Neural progenitor cell (in vitro differentiated cells): ENCODE measurements at places on chromosomes 7 and 10.

DNA sequence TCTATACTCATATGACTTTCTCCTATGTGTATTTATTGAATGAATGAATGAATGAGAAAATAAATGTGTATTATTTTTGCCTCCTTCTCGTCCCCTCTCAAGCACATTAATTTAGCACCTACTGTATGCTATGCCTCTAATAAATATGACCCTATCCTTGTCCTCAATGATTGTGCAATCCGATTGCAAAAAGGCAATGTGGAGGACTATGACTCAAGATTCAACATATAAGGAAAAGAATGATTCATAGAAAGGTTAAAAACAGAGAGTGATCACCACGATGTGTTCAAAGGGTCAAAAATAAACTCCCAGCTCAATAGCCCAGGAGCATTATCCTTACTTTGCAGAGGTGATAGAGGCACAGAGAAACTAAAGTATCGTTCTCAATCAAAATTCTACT lies 322.8 kb upstream of the SORCS1 start:
- DNase-seq = no peak

- no peak for DNase-seq
Observed at GRCh38 chr7:156897673-156898072, 4.7 kb upstream of the LMBR1 start.

DNA sequence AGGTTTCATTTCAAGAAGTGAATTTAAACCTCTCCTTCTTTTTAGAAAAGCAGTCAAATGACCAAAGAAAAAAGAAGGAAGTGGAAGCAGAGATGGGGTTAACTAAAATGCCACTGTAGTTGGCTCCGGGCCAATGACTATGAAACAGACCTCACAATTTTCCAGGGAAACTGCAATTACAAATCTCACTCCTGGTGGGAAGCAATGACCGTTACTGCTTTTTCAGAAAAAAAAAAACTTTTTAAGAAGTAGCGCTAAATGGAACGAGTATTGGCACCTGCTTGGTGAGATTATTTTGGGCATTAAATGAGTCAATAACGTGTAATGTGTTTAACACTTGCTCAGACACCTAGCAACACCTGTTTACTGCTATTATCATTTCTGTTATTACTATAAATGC lies 1.2 kb downstream of the SFRP4 start:
- no peak for DNase-seq

DNA sequence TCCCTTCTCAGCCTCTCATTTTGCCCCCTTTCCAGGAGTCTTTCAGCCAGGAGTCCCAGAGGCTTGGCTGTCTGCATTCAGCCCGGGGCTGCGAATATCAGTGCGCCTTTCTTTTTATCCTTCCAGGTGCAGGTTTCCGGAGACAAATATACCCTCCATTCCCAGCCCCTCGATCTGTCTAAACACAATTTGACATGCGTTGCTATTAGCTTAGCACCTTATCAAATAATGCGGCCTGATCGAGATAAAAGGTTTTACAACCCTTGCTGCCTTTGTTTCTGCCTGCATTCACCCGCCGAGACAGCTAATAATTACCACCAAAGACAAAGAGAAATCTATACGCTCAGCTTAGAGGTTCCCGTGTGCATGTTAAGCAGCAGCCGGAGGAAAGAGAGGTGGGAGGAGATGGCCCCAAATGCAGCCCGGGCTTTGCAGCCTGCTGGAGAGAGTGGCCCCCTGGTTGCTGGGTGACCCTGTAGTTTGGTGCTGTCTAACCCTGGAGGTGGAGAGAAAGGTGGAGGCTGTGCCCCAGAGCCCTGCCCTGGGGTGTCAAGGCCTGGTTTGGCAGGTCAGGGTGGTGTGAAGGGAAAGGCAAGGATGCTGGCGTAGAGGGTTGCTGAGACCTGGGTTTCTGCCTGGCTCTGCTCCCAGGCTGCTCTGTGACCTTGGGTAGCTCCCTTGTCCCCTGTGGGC lies 185.3 kb downstream of the RPS24 start:
- DNase-seq = no peak

DNA sequence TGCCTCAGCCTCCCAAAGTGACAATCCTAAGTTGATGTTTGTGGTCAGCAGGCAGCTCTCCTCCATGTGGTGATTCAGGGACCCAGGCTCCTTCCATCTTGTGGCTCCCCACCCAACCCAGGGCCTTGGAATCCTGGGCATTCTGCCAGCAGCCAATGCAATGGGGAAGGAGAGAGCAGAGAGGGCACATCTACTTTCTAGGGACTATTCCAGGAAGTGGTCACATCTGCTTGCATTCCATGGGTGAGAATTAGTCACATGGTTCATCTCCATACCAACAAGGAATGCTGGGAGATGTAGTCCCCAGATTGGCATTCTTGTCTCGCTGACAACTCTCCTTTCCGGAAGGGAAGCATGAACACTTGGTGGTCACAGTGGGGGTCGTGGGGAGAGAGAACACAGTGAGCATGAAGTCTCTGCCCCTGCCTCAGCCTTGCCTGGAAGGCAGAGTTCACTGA lies 9.9 kb upstream of the SRRM3 start:
- DNase-seq = peak; percentile 67

DNA sequence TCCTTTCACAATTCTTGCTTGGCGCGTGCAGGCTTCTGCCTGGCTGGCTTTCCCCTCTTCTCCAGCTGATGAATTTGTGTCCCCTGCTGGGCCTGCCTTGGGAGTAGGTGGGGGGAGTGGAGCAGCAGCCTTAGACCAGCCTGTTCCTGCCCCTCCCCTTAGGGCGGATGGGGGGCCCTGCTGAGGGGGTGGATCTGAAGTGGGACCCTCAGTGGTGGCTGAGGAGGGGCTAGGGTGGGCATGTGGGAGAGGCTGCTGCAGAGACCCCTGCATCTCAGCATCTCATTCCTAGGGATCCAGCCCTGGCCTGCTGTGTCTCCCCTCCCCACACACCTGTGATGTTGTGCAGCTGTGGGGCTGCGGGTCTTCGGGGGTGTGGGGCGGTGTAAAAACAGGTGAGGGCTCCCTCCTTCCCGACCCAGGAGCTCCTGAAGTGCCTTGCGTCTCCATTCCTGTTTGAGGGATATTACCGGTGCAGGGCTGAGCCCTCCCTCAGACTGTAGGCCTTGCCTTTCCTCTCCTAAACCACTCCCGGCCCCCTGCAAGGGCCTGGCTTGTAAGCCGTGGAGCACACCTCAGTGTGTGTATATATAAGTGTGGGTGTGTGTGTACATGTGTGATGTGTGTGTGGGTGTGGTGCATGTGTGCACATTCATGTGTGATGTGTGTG lies 24.7 kb downstream of the ADCYAP1R1 start:
- no peak for DNase-seq

DNA sequence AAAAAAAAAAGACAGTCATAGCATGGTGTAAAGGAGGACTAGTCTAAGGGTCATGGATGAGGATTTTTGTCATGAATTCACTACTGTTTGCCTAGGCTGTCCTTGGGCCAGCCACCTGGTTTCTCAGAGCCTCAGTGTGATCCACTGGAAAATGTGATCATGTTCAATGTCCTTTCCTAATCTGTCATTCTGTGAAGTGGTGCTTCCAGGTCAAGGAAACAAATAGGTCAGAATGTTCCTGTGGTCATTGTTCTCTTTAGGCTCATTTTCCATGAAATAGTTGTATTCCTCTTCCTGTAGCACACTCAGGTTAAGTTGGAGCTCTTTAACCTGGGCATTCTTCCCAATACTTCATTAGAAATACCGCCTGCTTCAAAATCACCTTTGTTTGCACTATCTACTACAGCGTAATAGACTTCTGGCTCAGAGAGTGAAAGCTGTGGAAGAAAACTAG lies 16.5 kb downstream of the CD36 start:
- no peak for DNase-seq

DNA sequence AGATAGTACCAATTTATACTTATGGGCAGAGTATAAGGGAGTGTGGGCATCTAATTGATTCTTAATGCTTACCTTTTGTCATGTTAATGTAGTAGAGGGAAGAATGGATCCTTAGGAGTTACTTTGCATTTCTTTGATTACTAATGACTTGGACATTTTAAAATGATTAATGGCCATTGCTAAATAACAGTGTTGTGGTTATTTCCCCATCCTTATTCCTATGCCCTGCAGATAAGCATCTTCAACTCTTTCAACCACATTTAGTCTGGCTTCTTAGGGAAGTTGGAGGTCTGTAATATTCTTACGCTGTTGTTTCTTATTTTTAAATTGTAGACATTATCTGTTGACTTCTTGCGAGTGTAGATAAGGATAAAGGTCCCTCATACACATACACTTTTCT lies 37.2 kb downstream of the KAT6B start:
- DNase-seq = no peak

DNA sequence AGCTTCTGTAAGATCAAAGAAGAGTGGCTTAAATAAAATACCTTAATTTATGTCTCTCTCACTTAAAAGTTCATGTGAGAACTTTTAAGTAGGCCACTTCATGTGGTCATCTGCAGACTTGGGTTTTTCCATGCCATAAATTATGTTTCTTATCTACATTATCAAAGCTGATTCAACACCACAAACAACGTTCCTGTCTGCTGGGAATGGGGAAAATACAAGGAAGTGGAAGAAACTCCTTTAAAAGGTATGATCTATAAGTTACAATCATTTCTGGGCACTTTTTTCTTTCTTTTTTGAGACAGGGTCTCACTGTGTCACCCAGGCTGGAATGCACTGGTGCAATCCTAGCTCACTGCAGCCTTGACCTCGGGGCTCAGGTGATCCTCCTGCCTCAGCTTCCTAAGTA lies 16.9 kb upstream of the OTUD1 start:
- no peak for DNase-seq

DNA sequence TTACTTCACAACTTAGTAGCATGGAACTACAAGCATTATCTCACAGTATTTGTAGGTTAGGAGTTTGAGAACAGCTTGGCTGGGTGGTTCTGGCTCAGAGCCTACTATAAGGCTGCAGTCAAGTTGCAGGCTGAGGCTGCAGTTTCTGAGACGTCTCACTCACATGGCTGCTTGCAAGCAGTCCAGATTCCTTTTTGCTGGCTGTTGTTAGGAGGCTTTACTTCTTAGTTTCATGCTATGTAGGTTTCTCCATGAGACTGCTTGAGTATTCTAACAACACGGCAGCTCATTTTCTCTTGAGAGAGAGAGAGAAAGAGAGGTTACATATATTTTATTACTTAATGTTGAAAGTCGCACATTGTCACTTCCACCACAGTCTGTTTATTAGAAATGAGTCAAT lies 1073.9 kb downstream of the NXPH1 start:
- DNase-seq = peak; percentile 29

- no peak for DNase-seq
Observed at GRCh38 chr7:30660331-30661255, 21.7 kb downstream of the CRHR2 start.

GRCh38 chr7:157851501-157852067 lies 514.8 kb downstream of the DNAJB6 start:
- DNase-seq = peak; percentile 86

- DNase-seq = no peak
Observed at GRCh38 chr10:131553121-131553520, 241.6 kb upstream of the TCERG1L start.

DNA sequence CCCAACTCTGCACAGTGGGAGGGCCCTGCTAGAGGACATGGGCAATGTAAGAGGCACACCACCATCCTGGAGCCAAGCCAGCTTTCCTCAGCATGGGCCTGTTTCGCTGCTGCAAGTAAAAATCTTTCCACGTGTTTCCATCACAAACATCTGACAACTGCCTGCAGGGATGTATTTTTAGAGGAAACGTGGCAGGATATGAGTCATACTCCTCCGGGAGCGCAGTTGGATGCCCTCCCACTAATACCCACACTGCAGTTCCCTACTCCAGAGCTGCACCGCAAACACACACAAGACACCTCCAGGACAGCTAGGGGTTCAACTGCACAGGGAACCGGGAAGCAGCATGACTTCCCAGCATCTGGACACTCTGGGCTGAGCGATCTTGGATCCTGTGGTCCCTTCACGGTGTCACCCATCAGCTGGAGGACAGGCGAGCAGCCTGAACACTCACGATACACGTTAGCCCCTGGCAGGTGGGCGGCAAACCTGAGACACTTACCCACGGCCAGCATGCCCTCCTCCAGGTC lies 26.1 kb downstream of the PLAC9 start:
- no peak for DNase-seq

GRCh38 chr10:70378122-70378521 lies 4.3 kb downstream of the LRRC20 start:
- no peak for DNase-seq

DNA sequence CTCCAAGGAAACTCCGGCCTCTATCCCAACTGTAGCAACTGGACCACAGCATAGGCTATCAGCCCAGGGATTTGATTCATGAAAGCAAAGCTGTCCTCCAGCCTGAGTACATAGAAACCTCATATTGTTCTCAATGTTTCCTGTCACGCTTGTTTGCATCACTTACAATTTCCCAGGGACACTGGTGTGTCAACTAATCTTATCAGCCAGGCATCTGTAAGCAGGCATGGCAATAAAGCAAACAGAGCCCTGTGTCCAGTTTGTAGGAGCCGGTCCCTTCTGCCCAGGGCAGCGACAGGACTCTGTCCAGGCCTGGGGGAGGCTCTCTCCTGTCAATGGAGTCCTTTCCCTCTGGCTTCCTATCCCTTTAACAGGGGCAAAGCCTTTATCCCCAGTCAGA lies 23.0 kb upstream of the CDHR3 start:
- DNase-seq = no peak

GRCh38 chr7:51316262-51316665 lies 345 bp downstream of the COBL start:
- DNase-seq = no peak

GRCh38 chr10:100216006-100216405 lies 13.4 kb downstream of the CHUK start:
- no peak for DNase-seq

DNA sequence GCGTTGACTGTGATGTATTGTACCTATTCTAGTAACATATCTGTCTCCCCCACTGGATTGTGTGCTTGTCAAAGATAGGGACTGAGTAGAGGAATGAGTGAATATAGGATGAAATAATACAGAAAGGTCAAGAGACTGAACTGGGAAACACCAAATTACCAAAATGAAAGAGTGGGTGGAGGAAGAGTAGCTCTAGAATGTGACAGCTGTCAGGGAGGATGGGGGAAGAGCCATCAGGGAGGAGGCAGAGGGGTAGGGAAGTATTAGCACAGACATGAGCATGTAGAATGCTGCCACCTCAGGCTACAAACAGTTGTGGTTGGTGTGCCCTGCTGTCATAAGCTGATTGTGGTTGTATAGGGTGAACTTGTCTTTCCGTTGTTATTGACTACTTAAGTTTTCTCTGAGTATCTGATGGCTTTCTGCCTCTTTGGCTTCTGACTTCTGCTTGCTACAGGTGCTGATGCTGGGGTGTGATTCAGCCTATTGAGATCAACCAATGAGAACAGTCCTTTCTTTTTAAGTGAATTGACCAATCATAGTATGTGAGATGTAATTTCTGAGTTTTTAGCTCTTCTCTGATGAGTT lies 5.6 kb downstream of the CCSER2 start:
- DNase-seq = no peak

- no peak for DNase-seq
Observed at GRCh38 chr10:101357958-101358357, 4.0 kb downstream of the BTRC start.
